ENCODE measurements at places on chromosomes 7 and 10.

GRCh38 chr7:122380992-122381391, 76.4 kb upstream of the FEZF1 start:
- no peaks in the 10 kb centered on the region for H3K27me3 ChIP-seq
- peak; percentile 48 for DNase-seq
- no peaks in the 10 kb centered on the region for H3K4me1 ChIP-seq
- H3K27ac ChIP-seq = no peak overlapping the region
- no peak overlapping the region for H3K4me3 ChIP-seq

DNA sequence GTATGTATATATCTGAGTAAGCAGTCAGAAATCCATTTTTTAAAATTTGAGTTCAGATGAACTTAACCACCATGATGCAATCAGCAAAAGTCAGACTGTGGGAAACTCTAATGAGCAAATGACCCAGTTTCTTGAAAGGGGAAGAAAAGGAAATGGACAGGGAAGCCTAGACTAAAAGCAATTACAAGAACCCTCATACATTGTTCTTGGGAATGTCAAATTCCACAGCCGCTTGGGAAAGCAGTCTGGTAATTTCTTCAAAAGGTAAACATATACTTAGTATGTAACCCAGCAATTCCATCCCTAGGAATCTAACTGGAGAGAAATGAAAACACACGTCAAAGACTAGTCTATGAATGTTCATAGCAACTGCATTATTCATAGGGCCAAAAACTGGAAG, 16.4 kb upstream of the FOXK1 start:
- no peak for DNase-seq
- no peak overlapping the region for H3K4me3 ChIP-seq
- no peaks in the 10 kb centered on the region for H3K4me1 ChIP-seq
- H3K27ac ChIP-seq = no peak overlapping the region

DNA sequence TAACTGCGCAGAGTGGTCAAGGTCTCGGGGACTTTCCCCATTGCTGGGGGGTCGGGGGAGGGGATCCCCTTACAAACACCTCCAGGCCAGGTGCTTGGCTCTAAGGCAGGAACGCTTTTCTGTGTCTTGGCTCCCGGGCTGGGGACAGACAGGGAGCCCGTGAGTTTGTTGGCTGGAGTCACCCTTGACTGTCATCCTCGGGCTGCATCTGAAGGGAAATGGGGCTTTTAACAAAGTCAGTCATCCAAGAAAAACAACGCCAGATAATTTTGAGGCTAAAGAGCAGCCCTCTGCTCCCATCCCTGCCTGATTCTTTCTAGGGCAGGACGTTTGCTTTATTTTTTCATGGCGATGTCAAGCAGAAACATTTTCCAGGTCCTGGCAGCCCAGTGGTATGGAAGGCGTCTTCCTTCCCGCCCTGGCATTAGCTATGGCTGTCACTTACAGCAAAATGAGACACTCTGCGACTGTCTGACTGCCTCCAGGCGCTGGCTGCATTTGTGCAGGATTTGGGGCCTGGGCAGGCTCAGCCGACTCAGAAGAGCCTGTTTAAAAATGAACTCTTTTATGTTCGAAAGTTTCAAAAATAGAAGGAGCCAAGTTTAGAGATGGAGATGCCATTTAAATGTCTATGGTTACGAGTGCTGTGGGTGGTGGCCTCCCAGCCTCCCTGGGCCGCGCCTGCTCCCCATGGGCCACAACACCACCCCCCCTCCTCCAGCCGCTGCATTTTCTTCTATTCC, 54.7 kb upstream of the TNS3 start:
- no peaks in the 10 kb centered on the region for H3K27me3 ChIP-seq
- no peaks in the 10 kb centered on the region for H3K36me3 ChIP-seq
- peak overlapping the region; percentile 79 for H3K27ac ChIP-seq
- no peak for DNase-seq

DNA sequence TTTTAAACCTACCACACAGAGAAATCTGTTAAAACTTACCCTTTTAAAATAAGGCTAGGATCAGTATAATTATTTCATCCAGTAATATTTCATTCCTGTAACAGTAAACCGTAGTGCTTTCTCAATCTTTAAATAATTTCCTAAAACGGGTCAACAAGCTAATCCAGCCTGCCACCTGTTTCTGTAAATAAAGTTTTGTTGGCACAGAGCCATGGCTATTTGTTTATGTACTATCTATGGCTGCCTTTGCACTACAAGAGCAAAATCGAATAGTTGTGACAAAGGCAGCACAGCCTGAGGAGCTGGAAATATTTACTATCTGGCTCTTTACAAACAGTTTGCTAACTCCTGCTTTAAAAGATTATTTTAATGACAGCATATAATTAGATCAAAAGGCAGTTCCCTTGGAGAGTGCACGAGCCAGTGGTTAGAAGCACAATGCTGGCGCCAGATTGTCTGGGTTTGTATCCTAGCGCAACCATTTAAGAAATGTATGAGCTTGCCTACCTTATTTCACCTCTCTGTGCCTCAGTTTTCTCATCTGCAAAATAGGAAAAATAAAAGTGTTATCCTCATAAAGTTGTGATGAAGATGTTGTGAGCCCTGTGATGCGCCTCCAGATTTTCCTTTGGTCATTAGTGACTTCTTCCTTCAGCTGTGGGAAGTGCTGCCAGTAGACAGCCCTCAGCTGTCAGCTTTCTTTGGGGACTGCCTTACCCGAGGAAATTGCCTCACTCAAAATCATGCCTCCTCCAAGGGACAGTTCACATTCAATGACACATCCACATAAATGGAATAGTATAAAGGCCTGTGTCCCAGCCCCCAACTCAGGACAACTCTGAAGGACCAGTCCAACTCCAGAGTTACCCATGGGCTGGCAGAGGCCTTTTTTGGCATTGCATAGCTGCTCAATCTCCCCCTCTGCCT, 11.8 kb upstream of the MIOS start:
- H3K4me1 ChIP-seq = no peaks in the 10 kb centered on the region
- no peaks in the 10 kb centered on the region for H3K36me3 ChIP-seq
- H3K4me3 ChIP-seq = no peak overlapping the region
- H3K27me3 ChIP-seq = no peaks in the 10 kb centered on the region

DNA sequence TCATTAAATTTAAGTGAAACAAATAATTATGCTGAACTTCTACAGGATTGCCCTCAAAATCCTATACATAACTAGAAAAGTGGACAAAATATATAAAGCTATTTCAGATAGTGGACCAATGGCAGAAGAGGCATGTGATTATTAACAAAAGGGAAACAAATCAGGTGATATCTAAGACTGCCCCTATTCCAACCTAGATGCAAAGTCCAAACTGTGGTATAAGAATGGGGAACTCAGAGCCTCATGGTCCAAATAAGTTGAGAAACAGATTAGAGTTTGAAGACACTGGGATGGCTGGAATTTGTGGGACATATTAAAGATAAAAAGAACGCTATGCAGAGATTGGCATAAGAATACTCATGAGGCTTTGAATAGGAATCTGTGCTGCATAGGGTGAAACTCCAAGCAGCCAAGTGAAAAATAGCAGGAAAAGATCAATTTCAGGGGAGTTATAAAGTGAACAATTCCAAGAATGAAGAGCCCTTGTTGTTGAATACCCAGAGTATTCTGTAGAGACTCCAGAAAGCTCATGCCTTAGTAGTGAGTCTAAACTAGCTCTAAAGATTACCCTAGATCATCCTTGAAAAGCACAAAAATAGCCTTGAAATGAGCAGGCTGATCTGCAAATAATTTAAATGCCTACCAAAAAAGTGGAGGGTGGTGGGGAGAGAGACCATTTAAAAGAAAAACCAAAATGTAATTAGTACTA, 152.4 kb downstream of the IMMP2L start:
- no peak overlapping the region for H3K4me3 ChIP-seq
- no peaks in the 10 kb centered on the region for H3K36me3 ChIP-seq
- no peaks in the 10 kb centered on the region for H3K4me1 ChIP-seq
- no peaks in the 10 kb centered on the region for H3K27me3 ChIP-seq

DNA sequence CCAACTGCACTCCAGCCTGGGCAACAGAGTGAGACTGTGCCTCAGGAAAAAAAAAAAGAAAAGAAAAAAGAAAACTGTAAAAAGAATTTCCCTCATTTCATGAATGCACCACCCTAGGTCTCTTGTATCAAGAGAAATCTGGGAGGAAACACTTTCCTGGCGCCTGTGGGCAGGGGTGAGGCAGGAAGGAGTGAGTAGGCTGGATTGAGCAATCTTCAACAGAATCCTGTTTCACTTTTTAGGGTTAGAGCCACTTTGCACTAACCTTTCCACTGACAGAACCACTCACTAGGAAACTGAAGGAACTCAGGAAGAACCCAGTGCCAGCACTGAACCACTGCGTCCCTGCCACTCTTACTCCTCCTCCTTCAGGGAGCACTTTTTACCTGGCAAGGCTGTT, 282.1 kb downstream of the CCDC3 start:
- H3K36me3 ChIP-seq = no peaks in the 10 kb centered on the region
- no peak overlapping the region for H3K4me3 ChIP-seq
- H3K4me1 ChIP-seq = peaks cover 14% of the 10 kb centered on the region
- no peak overlapping the region for H3K27ac ChIP-seq
- no peak for DNase-seq

GRCh38 chr10:59839576-59839975, 66.8 kb downstream of the CCDC6 start:
- no peak for DNase-seq
- no peak overlapping the region for H3K27ac ChIP-seq
- H3K27me3 ChIP-seq = no peaks in the 10 kb centered on the region
- peaks cover 20% of the 10 kb centered on the region for H3K4me1 ChIP-seq
- H3K36me3 ChIP-seq = peaks cover 7% of the 10 kb centered on the region
- no peak overlapping the region for H3K4me3 ChIP-seq

- H3K36me3 ChIP-seq = no peaks in the 10 kb centered on the region
- no peak overlapping the region for H3K4me3 ChIP-seq
- no peak for DNase-seq
Measured at GRCh38 chr7:91137788-91138368, 126.4 kb upstream of the FZD1 start.

DNA sequence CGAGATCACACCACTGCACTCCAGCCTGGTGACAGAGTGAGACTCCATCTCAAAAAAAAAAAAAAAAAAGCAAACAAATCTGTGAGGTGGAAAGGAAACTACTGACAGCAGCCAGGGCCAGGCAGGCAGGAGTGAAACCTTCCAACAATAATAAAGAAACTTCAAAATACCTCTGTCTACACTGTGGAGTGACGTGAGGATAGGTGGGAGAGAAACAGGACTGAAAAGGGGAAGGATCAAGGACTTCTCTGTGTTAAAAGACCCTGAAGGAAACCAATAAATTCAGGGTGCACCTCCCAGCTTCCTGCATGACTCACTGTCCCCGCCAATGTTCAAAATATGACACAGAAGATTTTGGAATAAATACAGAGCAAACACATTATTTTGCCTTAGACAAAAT, 82.9 kb downstream of the KIAA1549 start:
- H3K27ac ChIP-seq = no peak overlapping the region
- no peak overlapping the region for H3K4me3 ChIP-seq
- peaks cover 1% of the 10 kb centered on the region for H3K4me1 ChIP-seq
- H3K36me3 ChIP-seq = peaks cover 75% of the 10 kb centered on the region
- no peak for DNase-seq
- H3K27me3 ChIP-seq = no peaks in the 10 kb centered on the region

DNA sequence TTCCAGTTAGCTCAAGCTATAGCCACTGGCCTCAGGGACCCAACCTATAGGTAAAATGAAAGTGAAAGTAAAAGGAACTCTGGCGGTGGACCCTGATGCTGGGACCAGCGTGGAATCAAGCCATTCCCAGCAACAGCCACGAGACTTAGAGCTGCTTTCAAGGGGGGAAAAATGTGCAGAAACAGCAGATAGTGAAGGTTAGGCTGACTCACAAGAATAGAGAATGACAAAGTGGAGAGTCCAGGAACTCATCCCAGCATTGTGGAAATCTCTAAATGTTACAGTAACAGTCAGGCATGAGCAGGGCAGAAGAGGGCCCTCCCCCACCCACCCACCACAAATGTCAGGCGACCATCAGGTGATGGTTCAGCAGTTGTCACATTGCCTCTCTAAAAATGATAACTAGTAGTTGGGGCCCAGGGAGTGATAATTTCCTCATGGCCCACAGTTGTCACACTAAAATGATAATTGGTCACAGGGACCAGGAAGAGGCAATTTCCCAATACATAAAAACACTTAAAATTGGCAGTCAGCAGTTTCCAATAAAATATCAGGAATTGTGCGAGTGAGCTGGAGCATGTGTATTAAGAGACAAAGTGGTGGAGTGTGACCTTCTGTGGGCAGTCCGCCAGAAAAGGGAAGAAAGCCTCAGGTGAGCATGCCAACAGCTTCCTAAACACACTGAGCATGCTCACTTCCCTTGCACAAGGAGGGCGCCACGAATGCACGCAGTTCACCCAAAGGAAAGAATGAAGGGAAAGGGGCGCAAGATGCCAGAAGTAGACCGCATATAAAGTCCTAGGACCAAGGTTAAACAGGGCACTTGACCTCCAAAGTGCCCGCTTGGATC, 129.8 kb upstream of the PPP1R3A start:
- DNase-seq = no peak
- no peaks in the 10 kb centered on the region for H3K36me3 ChIP-seq
- H3K27me3 ChIP-seq = no peaks in the 10 kb centered on the region
- H3K4me1 ChIP-seq = no peaks in the 10 kb centered on the region
- H3K4me3 ChIP-seq = no peak overlapping the region
- no peak overlapping the region for H3K27ac ChIP-seq

DNA sequence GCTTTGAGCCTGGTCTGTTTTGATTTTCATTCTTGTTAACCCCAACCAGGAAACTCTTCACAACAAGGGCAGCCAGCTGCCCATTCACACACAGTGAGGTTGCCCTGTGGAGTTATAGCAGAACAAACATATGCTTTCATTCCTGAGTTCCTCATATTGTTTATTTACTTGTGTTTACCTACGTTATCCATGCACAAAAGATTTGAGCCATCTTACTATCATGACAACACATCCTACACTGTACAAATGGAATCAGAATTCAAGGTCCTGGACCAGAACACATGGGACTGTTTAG, 21.7 kb upstream of the BMPER start:
- H3K27ac ChIP-seq = no peak overlapping the region
- no peak overlapping the region for H3K4me3 ChIP-seq
- no peak for DNase-seq

DNA sequence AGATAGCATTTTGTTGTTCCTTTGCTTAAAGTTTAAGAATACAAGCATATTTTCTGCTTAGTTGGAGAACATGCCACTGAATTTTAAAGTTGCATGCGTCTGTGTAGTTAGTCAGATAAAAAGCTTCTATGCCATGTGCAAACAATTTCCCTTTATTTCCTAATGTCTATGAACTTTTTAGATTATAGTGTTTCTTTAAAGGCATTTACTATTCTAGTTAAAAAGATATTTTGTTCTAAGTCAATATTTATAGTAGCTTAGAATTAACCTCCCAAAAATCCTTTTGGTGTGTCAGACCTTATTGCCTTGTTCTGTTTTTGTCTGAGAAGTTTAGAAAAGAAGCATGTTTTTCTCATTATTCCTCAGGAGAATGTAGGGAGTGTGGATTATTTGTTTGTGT, 99.0 kb upstream of the GATA3 start:
- no peak overlapping the region for H3K4me3 ChIP-seq
- no peak for DNase-seq
- H3K27me3 ChIP-seq = no peaks in the 10 kb centered on the region
- H3K36me3 ChIP-seq = no peaks in the 10 kb centered on the region

- H3K27ac ChIP-seq = no peak overlapping the region
- DNase-seq = no peak
- H3K36me3 ChIP-seq = no peaks in the 10 kb centered on the region
- no peaks in the 10 kb centered on the region for H3K4me1 ChIP-seq
Measured at GRCh38 chr7:158001003-158001402, 586.6 kb downstream of the PTPRN2 start.

Data from endodermal cell (in vitro differentiated cells).